Stimulated activated CD8-positive, alpha-beta memory T cell treated with anti-CD3 and anti-CD28 coated beads, Interleukin-7, amount 100 ng/mL, for 24 hours (primary cell): ENCODE measurements at places on chromosomes 2 and 18.

GRCh38 chr18:48682768-48683167 is 143.9 kb downstream of the CTIF start:
- DNase-seq: no peak

DNA sequence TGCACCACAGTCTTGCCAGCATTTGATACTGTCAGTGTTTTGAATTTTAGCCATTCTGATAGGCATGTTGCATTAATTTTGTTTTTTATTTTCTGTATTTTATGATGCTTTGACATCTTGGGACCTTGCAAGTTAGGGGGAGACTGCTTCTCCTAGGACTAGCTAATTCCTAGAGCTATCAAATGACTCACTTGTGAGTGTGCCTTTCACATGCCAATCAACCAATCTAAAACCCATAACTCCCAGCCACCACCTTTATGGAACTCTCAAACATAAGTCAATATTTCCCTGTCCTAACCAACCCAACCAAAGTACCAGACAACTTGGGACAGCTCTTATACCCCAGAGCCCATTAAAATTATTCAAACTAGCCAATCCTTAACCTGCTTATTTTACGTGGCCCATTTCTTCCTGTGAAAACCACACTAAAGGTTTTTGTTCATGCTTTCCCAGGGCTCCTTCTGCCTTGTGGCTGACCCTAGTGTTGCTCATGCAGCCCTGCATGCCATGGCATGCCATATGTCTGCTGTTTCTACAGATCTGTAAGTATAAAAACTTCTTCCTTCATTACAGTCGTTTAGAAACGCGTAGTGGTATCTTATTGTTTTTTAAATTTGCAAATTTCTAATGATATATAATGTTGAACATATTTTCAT is 230.1 kb downstream of the GPD2 start:
- no peak for DNase-seq

DNA sequence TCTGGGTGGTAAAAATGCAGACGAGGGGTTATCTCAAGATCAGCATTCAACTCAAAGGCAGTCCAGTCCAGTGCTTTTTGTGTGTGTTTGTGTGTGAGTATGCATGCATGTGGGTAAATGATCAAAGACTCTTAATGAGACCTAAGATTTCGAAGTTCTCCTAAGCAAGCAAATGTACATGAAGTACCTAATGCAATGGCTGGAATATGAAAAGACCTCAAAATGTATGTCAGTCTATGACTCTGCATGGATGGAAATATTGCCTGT is 151.0 kb upstream of the L3MBTL4 start:
- no peak for DNase-seq

DNA sequence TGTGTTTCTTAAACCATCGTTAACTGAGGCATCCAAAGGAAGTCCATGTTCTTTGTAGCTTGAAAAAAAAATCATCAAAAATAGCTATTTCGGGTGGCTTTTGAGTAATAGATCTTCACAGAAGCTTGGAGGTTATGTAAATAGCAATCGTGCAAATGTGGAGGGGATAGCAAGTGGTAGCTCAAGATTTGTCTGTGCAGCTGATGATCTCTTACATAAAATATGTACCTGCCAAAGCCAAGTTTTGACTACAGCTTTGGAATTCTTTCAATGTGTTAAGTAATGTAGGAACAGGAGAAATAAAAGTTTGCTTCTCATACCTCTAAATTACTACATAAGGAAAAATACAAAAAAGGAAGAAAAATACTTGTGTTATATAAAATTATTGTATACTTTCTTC is 1432.0 kb downstream of the DPP10 start:
- DNase-seq: no peak

- DNase-seq: no peak
These were observed 25.5 kb downstream of the ST8SIA5 start for GRCh38 chr18:46731316-46731715.

DNA sequence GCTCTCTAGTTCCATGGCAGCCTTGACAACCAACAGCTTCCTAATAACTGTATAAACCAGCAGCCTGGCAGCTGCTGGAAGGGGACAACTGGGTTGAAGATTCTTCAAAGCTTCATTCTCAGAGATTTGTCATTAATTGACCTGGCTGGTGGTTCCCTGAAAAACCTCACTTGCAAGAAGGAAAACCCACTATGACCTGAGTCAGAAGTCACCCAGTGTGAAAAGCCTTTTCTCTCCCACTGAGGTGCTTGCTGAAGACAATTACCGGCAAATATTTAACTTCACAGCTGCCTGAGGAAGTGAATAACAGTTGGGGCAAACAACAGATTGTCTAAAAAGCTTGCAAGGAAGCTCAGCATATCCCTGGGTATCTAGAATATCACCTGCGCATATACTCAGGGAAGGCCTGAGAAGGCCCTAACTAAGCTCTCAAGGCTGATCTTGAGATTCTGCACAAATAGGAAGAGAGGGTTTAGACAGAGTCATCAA is 49.9 kb downstream of the CRACDL start:
- DNase-seq: no peak

GRCh38 chr18:13457327-13457726 is 238.8 kb downstream of the LDLRAD4 start:
- DNase-seq: no peak

DNA sequence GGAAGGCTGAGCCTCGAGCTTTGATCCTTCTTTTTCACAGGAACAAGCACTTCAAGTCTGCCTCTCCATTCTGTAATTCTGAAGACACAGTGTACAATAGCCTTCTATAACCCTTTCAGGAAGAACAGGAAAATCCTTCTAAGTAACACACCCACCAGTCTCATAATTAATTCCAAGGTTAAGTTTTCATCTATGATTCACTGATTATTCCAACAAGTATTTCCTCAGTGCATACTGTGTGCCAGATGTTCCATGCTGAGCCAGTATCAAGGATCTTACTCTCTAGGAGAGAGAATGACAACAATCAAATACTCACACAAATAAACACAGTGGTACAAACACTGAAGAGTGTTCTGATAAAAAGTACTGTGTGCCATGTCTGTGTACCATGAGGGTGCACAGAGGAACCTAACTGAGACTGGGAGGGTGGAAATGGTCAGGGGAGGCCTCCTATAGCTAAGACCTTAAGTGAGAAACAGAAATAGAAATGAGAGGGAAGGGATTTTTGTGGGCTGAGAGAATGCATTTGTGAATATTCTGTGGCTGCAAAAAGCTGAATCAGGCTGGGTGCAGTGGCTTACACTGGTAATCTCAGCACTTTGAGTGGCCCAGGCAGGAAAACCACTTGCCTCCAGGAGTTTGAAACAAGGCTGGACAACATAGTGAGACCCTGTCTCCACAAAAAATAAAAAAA is 7.3 kb upstream of the MTLN start:
- no peak for DNase-seq

GRCh38 chr2:114659880-114660279 is 217.4 kb downstream of the DPP10 start:
- DNase-seq: no peak

DNA sequence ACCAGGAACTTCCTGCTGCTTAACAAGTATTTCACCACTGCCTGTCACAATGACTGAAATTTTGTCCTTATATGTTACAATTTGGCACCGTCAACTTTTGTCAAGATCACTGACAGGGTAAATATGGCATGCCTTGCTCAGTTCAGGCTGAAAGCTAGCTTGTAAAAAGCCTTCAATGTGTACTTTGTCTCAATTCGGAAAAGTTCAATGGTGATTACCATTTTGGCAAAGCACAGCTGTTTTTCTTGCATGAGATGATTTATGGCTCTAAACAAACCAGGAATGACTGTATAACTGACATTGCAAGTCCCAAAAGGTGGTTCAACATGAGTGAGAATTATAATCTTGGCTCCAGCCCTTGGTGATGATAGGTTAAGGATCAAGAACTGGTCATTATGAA is 1255.2 kb downstream of the CNTNAP5 start:
- DNase-seq: no peak

DNA sequence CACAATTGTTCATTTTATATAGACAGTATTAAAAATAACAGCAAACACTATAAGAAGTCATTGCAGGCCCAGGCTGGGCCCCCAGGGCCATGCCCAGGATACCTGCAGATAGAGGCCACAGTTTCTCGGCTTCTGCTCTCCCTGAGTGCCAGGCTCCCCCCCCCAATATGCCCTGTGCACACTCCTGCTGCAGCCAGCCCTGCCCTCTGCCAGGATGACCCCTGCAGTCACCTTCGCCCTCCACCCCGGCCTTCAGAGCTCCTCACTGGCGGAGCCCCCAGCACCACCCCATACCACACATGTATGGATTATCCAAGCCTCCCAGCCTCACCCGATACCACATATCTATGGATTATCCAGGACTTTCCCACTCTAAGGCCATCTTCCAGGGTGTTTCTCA is 104.5 kb downstream of the TPO start:
- no peak for DNase-seq

DNA sequence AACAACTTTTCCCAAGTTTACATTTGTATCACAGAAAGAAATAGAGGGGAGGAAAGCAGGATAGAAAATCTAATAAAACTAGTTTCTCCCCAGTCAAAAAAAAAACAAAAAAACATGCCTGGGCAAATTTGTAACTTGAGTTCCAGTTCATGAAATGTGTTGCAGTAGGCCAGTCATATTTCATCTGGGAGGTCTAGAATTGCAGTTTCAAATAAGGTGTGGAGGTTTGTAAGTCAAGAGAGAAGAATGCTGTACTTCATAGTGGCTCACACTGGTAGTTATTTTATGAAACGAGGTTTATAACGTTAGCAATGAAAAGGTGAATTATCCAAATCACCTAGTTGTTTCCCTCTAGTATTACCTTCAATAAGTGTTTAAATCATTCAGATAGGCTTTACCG is 1313.9 kb upstream of the SLC39A10 start:
- no peak for DNase-seq

- DNase-seq: no peak
These were observed 11.4 kb upstream of the AFG3L2 start for GRCh38 chr18:12388442-12388841.

DNA sequence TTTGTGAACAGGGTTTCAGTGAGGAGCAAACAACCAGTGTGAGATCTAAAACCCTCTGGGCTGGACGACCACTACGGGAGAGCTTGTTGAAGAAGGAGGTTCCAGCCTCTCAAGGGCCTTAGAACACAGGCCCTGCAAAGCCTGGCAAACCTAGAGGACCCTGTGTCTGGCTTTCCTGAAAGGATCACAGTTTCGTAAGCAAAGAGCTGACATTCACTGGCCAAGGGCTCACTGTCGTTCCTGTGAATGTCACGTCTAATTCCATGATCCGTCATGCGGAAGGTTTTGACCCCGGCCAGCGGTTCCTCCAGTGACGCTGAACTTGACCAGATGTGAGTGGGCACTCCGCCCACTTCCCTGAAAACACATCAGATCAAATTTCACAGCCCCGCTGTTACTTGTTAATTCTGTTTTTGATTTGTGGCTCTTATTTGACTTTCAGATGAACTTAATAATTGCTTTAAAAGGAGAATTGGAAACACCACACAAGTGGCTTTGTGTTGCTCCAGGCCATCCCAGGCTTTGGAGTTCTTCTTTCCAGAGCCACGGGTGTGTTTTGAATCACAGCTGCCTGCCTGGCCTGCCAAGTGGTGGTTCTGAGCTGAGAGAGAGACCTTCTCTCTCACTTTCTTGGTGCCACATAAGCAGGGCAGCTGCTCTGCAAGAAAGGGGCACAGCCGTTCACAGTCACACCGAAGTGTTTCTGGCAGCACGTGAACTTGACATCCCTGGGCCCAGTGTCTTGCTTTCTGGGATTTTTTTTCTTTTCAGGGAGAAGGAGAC is 308.4 kb downstream of the NDUFA10 start:
- DNase-seq: no peak

DNA sequence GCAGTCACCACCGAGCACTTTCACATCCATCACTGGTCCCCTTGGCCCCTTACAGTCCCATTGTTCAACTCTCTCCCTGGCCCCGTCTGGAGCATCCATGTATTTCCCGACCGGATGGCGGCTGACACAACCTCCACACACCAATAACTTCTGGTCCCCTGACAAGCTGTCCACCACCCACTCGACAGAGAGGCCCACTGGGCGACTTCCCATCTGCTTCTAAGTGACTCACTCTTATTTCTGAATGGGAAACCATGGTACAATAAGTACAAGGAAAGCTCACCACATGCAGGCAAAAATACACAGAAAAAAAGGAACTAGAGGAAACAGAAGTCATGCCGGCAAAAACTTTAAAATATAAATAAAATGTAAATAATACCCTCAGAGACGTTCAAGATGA is 82.9 kb upstream of the RAB12 start:
- DNase-seq: no peak

DNA sequence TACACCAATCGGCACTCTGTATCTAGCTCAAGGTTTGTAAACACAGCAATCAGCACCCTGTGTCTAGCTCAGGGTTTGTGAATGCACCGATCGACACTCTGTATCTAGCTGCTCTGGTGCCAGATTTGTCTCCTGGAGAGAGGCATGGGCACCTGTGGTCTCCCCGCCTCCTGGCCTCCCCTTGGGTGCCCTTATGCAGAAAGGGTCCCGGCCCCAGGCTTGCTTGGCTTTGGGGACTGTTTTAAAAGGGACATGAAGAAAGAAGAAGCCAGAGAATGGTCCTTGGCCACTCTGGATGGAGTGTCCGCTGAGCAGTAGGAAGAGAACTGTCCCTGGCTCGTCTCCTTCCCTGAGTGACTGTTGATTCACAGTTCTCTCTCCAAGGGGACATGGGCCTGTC is 11.5 kb upstream of the ALPP start:
- no peak for DNase-seq

- no peak for DNase-seq
These were observed 266.5 kb downstream of the EIPR1 start for GRCh38 chr2:3110994-3111666.

GRCh38 chr2:195406886-195407603 is 250.0 kb upstream of the SLC39A10 start:
- no peak for DNase-seq

GRCh38 chr2:122780251-122780650 is 1024.8 kb downstream of the TSN start:
- DNase-seq: no peak

DNA sequence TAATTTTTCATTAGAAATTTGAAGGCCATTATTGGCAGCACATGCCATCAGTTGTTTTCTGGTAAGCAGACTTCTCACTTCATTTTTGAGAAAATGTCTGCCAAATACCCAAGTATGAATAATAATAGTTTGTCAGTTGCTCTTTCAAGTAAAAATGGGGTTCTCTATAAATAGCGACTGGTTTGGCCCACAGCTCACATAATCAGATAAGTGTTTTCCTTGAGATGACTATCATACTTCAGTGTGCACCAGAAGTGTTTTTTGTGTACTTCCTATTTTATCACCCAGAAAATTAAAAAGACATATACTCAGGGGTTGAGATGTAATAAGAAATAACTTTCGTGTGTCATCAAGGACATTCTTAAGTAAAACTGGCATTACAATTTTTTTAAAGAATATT is 147.1 kb downstream of the PHLPP1 start:
- no peak for DNase-seq

DNA sequence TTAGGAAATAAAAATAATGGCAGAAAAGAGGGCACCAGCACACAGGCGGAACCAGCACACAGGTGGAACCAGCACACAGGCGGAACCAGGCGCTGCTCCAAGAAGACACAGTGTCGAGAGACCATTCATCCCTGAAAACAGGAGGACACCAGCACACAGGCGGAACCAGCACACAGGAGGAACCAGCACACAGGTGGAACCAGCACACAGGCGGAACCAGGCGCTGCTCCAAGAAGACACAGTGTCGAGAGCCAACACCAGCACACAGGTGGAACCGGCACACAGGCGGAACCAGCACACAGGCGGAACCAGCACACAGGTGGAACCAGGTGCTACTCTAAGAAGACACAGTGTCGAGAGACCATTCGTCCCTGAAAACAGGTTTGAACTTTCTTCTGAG is 115.5 kb upstream of the TMEM18 start:
- no peak for DNase-seq
